Right ventricle myocardium inferior (tissue), 1 donor: ENCODE measurements at places on chromosomes 13 and 19.
A peak's percentile ranks its signal among the peaks of the same experiment; 100 is the strongest.

GRCh38 chr13:97067017-97067895, 73.0 kb upstream of the OXGR1 start:
- no peak for DNase-seq

DNA sequence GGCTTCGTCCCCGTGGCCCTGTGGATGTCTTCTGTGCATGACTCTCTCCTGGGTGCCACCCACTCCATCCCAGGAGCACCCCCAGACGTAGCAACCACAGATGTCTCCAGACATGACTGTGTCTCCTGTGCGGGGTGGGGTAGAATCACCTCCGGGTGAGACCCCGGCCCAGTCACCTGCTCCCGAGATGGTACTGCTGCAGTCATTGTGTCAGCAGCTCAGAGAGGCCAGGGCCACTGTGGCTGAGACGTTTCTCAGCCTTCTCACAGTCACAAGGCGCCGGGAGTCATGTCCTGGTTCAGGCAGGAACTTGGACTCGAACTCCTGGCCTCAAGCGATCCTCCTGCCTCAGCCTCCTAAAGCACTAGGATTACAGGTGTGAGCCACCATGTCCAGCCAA, 16.6 kb downstream of the NCLN start:
- DNase-seq = no peak

GRCh38 chr19:44005973-44006372, 3.2 kb downstream of the ZNF230 start:
- DNase-seq = no peak

DNA sequence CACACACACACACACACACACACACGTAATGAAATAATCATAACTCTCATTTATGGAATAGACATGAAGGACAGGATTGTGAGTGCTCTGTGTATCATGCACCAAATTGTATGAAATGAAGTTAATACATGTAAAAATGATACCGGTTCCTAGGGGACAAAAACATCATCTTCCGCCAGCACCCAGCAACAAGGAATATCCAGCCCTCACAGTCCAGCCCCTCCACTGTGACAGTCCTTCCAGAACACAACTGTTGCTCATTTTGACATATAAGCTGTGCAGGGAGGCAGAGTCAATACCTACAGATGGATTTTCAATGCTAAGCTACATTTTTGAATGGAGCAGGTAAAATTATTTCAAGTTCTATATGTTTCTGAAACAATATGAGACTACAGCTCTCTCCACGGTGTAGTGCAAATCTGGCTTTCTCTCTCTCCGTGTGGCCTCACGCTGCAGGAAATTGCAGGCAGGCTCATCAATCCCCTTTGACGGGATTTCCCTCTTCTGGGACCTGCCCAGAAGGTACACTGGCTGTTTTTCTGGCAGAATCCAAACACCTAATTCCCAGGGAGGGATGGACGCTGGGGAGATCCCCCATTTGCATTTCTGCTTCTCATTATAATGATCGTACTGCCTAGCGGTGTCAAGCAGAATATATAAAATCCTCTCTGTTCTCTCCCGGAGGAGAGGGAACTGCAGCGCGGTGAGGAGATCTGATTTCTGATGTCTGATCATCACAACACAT, 494.0 kb downstream of the LIG4 start:
- DNase-seq = no peak

DNA sequence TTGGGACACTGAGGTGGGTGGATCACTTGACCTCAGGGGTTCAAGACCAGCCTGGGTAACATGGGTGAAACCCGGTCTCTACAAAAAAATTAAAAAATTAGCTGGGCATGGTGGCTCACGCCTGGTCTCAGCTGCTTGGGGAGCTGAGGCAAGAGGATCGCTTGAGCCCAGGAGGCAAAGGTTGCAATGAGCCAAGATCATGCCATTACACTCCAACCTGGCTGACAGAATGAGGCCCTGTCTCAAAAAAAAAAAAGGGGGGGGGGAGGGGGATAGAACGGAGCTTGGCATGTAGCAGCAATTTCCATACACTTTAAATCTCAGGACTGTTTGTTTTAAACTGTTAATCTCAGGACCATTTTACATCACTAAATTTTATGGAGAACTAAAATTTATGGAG, 2.2 kb downstream of the ACP7 start:
- DNase-seq = no peak

- DNase-seq = no peak
Measured at GRCh38 chr19:51002089-51002532, 707 bp upstream of the KLK8 start.

GRCh38 chr19:1472231-1473084, 6.6 kb downstream of the C19orf25 start:
- DNase-seq = peak; percentile 64

DNA sequence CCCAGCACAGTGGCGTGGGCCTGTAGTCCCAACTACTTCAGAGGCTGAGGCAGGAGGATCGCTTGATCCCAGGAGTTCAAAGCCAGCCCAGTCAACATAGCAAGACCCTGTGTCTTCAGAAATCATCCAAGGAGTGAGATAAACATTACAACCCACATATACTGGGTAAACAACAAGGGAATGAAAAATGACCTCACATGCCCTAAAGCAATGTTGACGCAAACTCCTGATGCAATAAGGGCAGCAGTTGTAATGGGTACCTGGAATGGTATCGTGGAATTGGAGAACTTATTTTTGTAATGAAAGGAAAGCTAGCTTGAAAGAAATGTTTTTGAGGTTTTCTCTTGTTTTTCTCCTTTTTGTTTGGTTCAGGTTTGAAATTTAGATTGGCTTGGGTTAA, 24.5 kb upstream of the LGALS16 start:
- no peak for DNase-seq

DNA sequence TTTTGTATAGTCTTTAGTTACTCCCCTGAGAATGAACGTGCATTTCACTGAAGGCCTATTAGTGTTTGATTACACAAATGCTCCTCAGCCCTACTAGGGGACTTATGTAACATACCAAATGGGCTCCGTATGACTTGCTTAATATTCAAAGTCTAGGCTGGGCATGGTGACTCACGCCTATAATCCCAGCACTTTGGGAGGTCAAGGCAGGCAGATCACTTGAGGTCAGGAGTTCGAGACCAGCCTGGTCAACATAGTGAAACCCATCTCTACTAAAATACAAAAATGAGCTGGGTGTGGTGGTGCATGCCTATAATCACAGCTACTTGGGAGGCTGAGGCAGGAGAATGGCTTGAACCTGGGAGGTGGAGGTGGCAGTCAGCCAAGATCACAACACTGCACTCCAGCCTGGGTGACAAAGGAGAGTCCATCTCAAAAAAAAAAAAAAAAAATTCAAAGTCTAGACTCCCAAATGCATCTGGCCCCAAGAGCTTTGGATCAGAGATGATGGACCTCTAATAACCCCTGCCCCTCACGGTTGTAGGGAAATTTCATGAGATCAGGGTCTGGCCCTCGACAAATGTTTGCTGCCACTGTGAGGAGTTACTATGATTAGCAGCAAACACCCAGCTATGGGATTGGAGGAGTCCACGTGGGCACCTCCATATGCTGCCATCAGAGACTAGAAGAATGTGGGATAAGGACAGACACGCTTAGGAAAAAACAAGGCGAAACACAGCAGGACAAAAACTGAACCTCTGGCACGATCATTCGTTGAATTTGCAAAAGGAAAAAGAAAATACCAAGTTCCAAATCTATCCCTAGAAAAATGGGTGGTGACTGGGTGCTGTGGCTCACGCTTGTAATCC, 4.6 kb downstream of the FBXO17 start:
- no peak for DNase-seq

GRCh38 chr13:29800687-29801086, 49.7 kb downstream of the UBL3 start:
- no peak for DNase-seq

DNA sequence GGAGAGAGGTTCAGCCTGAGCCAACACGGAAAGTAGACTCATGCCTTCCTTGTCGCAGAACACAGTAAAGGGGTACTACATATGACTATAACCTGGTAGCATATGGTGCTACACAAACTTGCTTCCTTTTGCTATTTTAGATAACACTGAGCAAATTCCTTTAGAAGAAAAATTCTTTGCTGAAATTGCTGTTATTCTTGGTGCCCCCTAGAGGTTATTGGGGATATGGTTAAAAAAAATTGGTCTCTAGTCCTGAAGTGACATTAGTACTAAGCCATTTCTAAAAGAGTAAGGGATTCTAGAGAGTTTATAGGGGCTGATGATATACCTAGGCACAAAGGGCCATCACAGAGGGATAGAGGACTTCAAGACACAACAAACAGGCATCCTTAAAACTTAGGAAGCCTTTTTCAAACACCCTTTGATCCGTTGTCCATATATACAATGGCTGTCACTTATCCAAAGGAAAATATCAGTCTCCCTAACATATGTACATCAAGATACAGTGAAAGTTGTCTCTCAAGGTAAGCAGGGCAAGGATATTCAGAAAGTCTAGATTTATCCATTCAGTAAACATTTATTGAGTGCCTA, 13.9 kb upstream of the HS6ST3 start:
- no peak for DNase-seq

GRCh38 chr13:99442273-99442895, 58.9 kb upstream of the TM9SF2 start:
- DNase-seq = no peak

GRCh38 chr13:28035146-28035782, 46.8 kb upstream of the URAD start:
- DNase-seq = no peak

- DNase-seq = peak; percentile 99
Measured at GRCh38 chr19:58362272-58362994, at the start of gene ZNF497. TSS of gene ZNF497 (minus strand) at chr19:58362751. CDS start at chr19:58357635, 5,116 bp downstream.

DNA sequence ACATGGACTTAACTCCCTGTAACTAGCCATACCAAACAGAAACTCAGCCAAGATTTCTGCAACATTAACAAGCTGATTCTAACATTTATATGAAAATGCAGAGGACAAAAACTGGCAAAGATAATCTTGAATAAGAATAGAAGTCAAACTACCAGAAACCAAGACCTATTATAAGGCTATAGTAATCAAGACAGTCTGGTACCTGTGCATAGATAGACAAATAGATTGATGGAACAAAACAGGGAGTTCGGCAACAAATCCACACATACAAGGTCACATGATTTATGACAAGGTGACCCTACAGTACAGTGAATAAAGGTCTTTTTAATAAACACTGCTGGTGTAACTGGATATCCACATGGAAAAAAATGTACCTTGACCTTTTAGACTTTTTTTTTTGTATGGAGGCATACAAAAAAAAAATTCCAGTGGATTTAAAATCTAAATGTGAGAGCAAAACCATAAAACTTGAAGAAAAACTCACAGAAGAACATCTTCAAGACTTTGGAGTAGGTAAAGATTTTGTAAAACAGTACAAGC, 2.9 kb upstream of the RFC3 start:
- no peak for DNase-seq

DNA sequence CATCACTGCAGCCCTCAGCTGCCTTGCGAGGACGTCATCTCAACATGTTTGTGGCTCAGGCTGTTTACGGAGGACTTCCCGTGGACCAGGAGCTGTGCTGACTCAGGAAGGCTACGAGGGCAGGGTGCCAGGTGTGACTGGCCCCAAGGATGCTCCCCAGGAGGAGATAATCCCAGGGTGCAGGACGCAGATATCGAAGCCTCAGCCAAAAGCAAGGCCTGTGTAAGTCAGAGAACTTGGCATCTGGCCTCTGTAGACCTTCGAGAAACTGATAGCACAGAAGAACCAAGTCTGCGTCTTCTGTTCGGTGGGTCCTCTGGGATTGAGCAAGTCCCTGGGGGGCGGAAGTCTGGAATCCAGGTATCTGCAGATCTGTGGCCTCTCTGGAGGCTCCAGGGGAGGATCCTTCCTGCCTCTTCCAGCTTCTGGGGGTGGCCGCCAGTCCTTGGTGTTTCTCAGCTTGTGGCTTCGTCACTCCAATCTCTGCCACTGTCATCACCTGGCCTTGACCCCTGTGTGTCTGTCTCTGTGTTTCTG, 2.6 kb upstream of the DOHH start:
- no peak for DNase-seq

DNA sequence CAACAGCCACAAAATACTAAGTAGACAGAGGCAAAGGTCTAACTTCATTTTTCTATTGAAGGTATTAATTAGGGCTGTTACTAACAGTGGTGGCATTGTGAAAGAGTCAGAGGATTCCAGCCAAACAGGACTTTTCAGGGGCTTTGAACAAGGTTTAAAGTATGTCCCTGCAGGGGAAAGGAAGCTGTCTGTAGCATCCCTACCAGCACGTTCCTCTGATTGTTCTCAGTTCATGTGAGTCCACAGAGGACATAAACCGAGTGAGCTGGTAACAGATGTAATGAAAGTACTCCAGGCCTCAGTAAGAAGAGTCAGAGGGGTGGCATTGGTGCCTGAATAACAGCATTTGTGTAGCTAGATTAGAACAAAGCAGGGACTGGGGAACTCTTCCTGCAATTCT, 15.3 kb upstream of the SPATA13 start:
- DNase-seq = no peak

DNA sequence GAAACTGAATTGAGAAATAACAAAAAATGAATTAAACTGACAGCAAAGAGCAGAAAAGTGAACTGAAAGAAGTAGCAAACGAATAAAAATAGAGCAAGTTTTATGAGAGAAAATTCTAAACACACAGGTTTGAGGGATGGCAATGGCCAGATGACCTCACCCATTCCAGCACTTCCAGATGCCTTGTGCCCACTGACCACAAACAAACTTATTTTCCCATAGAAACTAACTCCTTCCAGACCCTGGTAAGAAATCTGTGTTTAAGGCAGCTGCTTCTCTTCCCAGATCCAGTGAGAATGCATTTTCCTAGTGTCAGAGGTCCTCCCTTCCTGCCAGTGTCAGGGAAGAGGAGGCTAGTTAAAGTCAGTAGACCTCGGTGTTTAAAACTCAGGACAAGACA, 51.7 kb downstream of the RXFP2 start:
- DNase-seq = no peak

DNA sequence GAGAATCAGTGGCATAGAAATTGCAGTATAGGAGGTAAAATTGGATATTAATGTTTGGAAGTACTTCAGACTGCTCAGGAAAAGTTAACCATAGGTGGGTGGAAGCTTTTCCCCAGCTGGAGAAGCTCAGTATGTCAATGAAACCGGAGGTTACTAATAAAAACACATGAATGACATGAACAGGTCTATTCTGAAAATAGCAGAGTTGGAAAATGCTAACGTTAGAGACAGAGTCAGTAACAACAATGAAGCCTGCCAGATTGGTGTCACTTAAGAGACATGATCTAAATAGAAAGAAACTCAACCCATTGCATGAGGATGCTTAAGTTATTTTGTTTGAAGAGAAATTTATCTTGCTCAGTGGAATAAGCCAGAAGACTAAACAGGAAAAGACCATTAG, 364.5 kb downstream of the DNAJC15 start:
- no peak for DNase-seq

DNA sequence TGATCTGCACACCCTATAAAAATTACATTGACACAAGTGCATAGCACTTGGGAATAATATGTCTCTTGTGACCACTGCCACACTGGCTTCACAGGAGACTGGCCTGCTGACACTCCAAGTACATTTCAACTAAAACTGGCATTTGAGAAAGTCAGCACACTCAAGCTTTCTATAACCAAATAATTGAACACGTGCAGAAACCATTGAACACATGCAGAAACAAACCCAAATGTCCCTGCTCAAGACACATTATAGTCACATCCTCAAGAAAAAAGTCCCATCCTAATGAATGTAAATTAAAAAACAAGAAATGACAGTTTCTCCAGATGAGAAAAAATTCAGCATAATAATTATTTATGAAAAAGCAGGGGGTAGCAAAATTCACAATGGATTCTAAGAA, 1859.1 kb upstream of the PCDH20 start:
- no peak for DNase-seq
